ENCODE measurements at places on chromosomes 2 and 18.

DNA sequence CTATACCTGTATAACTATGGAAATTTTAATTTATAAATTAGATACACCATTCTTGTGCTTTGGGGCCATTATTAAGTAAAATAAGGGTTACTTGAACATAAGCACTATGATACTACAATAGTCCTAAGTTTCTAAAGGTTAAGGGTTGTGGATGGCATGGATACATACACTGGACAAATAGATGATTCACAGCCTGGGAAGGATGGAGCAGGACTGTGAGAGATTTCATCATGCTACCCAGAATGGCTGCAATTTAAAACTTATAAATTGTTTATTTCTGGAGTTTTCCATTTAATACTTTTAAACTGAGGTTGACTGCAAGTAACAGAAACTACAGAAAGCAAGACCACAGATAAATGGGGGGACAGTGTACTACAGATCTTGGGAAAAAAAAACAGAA lies 295.8 kb upstream of the ZNF804A start:
- DNase-seq: no peak

DNA sequence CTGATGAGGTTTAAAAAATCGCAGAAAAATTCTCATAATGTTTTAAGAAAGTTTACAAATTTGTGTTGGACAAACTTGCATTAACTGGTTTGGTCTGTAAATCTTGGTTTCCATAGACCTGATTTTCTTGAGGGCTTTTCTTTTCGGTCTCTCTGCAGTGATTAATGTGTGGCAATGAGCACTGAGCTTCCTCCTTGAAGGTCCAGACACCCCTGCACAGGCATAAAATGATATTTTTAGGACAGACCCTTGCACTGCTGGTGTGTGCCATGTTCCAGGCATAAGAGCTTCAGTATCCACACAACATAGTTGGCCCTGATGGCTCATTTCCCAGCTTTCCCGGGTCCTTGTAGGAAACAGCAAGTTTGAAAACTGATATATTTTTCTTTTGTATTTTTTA lies 33.7 kb downstream of the MRPL33 start:
- DNase-seq: no peak

GRCh38 chr2:72220170-72220569 lies 72.5 kb upstream of the CYP26B1 start:
- DNase-seq: peak; percentile 24

GRCh38 chr2:15790838-15791237 lies 149.5 kb upstream of the MYCN start:
- no peak for DNase-seq

DNA sequence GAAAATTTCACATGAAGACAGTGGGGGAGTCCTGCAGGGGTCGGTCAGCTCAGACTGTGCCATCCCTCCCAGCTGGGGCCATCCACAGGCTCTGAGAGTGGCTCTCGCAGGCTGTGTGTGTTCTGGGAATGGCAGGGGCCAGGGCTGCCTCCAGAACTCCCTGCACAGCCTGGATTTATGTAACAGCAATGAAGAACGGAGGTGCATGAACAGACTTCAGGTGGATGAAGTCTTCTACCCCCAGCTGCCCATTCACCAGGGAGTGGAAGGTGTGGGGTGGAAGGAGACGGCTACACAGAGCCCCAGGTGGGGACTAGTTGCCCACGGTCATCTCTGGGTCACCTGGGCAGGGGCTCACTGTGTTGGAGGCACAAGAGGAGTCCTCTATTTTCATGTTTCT lies 56.1 kb upstream of the HDAC4 start:
- no peak for DNase-seq

- no peak for DNase-seq
Observed at GRCh38 chr2:70714141-70714905, 53.7 kb downstream of the ADD2 start.

DNA sequence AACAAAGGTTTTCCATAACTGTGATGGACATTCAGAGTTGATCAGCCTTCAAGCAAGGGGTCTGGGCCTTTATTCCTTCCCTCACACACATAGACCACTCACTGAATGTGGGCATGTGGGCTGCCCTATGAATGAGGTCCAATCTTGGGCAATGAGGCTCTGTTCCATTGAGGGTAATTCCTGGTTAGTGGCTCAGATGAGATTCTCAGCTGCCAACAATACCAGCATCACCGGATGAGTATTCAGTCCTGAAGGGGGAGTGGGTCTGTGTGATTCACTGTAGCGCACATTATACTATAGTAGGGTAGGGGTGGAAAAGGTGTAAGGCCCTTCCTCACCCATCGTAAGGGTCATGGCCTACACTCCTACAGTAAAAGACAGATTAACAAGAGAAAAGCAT lies 9.9 kb upstream of the PARD3B start:
- DNase-seq: no peak

DNA sequence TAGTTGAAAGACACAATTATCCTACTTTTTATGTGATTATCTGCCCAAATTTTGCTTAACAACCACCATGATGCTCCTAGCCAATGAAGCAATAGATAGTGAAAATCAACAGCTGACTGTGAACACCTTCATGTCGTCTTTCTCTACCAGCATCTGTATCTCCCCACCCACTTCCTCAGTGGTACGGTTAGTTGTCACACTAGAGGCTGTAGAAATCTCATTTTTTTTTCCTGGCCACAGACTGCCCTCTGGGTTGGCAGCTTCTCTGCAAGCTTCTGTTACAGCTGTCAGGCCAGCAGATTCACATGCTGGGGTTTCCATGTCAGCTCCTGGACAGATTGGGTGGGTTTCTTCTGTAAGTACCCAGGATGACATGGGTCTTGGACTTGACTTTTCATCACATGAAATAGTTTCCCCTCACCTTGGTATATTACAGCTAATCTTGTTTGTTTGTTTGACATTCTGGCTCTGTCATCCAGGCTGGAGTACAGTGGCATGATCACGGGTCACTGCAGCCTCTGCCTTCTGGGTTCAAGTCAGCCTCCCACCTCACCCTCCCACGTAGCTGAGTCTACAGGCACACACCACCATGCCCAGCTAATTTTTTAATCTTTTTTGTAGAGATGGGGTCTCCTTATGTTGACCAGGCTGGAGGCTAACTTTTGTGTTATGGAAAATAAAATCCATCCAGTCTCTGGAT lies 24.3 kb downstream of the STAT4 start:
- DNase-seq: no peak

DNA sequence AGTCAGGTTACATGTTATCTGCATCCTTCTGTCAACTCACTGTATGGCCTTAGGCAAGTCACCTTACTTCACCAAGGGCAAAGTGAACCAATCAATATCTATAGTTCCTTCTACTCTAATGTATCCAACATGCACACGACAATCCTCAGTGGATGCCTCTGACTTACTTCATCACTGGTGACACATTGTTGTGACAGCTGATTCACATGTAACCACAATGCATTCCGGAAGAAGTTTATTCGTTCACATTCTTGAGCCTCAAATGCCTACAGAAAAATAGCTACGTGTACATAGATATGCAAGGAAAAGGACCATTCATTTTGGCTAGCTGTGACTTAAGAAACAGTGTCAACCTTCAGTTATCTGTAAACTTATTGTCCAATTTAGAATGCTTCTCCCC lies 26.3 kb upstream of the EPG5 start:
- DNase-seq: no peak

GRCh38 chr2:62803961-62804360 lies 98.4 kb downstream of the EHBP1 start:
- DNase-seq: no peak

- DNase-seq: peak; percentile 92
Observed at GRCh38 chr2:152718909-152719645, 657 bp downstream of the ARL6IP6 start.

GRCh38 chr18:45254709-45255082 lies 360.6 kb upstream of the SLC14A2 start:
- no peak for DNase-seq

DNA sequence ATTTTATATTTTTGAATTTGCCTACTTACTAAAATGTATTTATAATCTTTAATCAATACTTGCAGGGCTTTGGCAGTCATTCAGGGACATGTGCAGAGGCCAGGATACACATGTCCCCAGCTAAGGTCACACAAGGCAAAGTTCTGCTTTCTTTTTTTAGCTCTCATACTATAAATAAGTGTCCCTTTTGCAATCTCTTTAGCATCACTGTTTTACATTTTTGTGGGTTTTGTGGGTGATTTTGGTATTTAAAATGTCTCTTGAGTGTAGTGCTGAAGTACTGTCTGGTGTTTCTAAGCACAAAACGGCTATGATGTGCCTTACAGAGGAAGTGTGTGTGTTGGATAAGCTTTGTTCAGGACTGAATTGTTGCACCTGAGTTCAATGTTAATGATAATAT lies 309.0 kb upstream of the GULP1 start:
- DNase-seq: no peak

- peak; percentile 90 for DNase-seq
Observed at GRCh38 chr2:174074831-174075230, 109.7 kb upstream of the SP3 start.

DNA sequence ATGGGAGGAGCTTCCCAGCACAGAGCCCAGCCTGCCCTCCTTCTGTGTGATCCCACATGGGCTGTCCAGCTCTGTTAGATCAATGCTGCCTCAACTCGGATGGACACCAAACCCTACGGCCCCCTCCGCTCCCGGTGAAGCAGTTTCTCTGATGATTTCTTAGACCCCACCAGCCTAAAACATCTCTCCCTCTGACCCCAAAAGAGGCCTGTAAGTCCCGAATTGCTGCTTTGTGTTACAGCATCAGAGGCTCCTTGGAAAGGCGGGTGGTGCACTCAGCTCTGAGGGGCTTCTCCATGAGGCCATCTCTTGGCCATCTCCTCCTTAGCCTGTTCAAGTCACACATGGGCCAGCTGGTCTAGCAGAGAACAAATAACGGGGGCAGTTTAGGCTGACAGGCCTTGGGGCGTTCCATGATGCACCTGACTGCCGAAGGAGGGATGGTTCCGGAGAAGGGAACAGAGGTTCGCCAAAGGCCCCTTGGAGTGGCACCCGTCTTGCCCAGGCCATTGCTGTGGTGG lies 240.7 kb downstream of the SH3RF3 start:
- no peak for DNase-seq

DNA sequence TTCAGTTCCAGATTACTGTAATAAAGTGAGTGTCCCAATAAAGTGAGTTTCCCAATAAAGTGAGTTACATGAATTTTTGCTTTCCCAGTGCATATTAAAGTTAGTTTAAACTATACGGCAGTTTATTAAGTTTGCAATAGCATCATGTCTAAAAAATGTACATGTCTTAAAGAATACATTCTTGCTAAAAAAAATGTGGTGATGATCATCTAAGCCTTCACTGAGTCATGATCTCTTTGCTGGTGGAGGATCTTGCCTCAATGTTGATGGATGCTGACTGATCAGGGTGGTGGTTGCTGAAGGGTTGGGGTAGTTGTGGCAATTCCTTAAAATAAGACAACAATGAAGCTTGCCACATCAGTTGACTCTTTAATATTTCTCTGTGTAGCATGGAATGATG lies 664.2 kb downstream of the TDRD15 start:
- DNase-seq: no peak

GRCh38 chr18:70827632-70828031 lies 538.8 kb downstream of the SOCS6 start:
- no peak for DNase-seq

- no peak for DNase-seq
Observed at GRCh38 chr2:179890666-179891065, 29.3 kb upstream of the ZNF385B start.

- DNase-seq: peak; percentile 88
Observed at GRCh38 chr2:37561615-37562569, 109.5 kb downstream of the CDC42EP3 start.

GRCh38 chr2:210577263-210578071 lies 21.1 kb downstream of the CPS1 start:
- DNase-seq: peak; percentile 59

DNA sequence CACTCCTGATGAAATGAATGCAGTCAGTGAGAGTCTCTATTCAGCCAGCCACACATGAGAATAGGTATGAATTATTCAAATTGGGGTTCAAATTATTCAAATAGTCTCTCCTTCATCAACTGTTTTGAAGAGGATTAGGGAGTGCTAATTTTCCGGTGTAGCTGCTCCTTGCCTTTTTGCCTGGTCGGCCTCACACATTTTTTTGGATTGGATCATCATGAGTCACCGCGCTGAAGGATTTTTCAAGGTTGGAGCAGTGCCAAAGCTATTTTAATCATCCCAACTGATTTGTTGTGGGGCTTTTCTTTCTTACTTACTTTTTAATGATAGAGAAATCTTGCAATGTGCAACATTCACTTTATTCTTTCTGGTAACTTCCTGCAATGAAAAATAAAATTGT lies 2.4 kb upstream of the DTNA start:
- DNase-seq: no peak

GRCh38 chr2:239251971-239252370 lies 148.8 kb downstream of the HDAC4 start:
- DNase-seq: no peak

GRCh38 chr18:64294967-64295366 lies 146.1 kb upstream of the LINC00305 start:
- no peak for DNase-seq

DNA sequence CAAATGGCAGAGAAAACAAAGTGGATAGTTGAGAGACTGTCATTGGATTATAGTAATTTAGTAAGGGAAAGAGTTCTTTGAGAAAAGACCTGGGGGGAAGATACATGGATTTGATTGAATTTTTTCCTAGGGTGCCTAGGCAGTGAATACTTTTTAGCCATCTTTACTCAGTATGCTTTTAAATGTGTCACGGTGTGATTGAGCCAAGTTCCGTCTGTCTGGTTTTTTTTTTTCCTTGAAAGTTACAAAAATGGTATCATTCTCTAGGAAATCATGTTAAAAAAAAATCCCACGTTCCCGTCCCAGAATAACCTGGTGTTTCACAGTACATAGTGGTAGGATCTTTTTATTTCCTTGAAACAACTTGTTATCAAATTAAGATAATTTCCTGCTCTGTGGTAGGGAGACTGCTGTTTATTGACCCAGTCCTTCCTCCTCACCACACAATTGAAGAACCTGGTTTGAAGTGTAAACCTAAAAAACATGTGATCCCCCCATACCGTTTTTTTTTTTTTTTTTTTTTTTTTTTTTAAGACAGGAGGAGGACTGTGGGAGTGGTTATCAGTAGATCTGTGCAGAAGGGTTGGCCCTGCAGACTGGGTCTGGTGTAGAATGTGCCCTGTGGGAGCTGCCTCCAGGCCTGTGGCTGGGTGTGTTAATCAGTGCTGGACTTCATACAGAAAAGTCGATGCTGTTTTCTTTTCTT lies 55.1 kb downstream of the DGKD start:
- peak; percentile 69 for DNase-seq

DNA sequence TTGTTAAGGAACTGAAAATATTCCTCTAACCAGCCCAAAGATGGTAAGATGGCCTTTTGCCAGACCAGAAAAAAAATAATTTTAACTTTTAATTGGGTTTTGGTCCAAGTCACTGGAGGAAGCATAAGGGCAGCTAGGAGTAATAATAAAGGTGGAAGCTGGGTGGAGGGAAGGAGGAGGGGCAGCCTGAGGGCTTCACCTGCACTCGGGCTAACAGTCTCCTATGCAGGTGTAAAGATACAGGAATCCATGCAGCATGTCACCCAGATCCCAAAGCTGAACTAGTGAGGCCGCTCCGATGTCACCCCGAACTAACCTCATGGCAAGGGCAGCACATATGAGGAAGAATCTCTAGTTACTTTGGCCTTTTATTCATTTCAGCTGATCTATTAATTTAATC lies 37.2 kb upstream of the GORASP2 start:
- DNase-seq: no peak

- DNase-seq: no peak
Observed at GRCh38 chr2:171289316-171289715, 128.6 kb upstream of the TLK1 start.

- DNase-seq: no peak
Observed at GRCh38 chr2:206876216-206876860, 63.0 kb upstream of the CPO start.

GRCh38 chr18:25425024-25425423 lies 73.1 kb upstream of the ZNF521 start:
- DNase-seq: no peak
